ENCODE measurements at places on chromosomes 4 and X.

GRCh38 chr4:182752158-182752910, 164.9 kb downstream of the DCTD start:
- DNase-seq, result no peak

- DNase-seq, result peak; percentile 99
These were observed at the start of gene GRPEL1 for GRCh38 chr4:7067452-7068278. GRPEL1 (minus strand) TSS chr4:7068064; CDS start chr4:7068032, 32 bp downstream.

- no peak for DNase-seq
These were observed 19.5 kb downstream of the NAT8L start for GRCh38 chr4:2078584-2078983.

DNA sequence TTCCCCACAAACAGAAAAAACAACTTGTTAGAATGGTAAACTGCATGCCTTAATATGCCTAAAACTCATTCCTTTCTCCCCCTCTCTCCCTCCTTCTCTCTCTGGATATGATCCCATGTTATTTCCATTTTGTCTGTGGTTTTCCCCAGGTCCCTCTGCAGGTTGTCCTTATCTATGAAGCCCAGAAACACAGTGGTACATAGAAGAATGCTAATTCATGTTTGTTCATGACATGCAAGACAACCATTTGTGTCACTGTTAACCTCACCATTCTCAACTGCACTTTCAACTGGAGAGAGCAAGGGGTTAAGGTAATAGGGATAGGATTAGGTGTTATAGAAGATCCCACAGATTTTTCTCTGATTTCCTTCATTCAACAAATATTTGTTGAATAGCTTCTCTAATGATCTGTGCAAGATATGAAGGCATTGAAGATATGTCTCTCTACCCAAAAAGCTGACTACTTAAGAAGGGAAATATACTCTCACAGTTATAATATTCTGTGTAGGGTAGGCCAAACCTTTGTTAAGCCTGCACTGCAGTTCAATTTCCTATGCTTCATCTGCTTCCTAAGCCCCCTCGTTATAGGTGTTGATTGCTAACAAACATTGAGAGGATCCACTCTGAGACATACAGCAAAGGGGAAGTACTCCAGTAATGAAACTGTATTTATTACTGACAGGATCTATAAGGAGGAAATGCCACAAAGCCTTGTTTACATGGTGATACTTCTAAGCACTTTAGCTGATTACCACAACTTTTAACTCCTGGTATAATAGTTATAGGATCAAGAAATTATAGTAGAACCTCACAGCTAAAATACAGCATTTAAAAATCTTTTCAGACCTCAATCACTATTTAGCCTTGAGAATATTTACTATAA, 96.1 kb downstream of the FRYL start:
- DNase-seq, result no peak

DNA sequence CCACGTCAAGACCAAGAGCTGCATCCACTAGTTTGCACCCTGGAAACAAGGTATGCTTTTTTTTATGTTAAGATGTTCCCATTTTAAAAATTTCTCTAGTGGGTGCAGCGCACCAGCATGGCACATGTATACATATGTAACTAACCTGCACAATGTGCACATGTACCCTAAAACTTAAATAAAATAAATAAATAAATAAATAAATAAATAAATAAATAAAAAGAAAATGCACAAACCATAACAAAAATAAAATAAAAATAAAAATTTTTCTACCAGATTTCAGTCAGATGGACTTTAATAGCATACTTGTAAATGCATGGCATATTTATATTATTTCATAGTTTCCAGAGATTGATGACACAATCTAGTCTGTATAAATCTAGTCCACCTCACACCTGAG, 1.9 kb upstream of the PRR27 start:
- DNase-seq, result no peak

GRCh38 chr4:186778134-186778533, 54.5 kb upstream of the FAT1 start:
- no peak for DNase-seq

DNA sequence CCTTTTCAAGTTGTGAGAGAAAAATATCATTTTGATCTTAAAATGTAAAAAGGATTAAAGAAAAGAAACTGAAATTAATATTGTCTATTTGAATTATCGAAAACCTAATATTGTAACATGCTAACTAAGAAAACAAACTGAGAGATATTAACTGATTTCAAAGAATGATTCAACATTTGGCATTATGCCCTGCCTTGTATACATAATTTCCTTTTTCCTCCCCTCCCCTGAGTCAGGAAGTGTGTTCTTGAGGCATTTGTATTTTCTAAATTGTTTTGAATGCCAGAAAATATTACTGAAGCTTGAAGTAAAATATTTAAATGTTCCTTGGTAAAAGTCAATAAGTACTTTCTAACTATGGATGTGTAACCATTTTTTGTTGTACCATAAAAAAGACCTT, 49.4 kb downstream of the RPS6KA3 start:
- DNase-seq, result peak; percentile 72

DNA sequence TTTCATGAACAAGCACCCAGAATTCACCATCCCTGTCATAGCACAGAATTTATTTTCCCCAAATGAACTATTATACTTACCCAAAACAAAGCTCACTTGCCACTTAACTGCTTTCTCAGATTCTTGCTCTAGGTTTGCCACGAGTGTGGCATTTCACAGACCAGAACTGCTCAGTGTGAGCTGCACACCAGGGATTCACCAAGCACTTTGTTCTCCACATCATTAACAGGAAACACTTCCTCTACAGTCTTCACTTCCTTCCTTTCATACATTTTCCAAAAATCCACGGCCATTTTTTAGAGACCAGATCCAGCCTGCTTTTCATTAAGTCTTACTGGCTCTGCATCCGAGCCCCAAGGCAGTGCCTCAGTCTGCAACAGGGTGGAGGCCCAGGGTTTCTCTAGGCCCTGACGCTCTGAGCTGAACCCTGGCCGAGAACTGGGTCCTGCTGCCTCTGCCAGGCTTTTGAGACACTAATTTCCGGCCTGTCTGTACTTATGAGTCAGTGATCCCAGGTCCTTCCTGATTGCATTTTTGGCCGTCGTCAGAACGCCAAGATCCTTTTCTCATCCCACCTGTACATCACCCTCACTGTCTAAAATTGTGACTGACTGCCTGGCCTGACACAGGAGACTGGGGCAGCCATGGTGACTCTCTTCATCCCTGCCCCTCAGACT, 67.6 kb upstream of the MTNR1A start:
- DNase-seq, result no peak

GRCh38 chr4:38131371-38132091, 171.3 kb downstream of the PTTG2 start:
- DNase-seq, result peak; percentile 39

DNA sequence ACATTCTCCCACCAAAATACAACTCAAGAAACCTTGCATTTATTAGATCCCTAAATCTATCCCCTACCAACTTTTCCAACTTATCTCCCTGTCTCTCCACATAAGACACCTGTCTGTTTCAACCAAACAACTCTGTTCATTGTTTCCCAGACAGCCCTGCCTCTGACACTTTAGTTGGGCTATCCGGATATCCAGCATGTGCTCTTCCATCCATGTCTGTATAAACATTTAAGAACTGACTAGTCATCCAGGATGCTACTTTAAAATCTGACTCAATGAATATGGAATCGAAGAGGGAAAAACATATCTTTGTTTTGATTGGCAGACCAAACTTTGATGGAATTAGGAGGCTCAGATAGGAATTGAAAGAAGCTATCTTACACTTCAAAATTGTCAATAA, 143.2 kb upstream of the DCAF8L1 start:
- DNase-seq, result no peak

DNA sequence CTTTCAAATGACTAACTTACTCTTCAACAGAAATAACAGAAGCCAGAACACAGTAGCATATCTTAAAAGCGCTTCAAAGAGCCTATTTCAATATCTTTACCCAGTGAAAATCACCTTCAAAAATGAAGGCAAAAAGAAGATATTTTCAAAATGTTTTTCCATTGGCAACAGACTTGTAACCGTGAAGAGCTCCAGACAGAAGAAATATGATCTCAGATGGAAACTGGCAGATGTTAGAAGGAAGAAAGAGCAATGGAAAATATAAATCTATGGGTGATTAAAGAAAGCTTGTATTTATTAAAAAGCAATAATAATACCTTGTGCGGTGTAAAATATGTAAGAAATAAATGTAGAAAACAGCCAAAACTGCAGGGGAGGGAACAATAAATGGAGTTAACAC, 35.7 kb downstream of the PRKG2 start:
- no peak for DNase-seq

- DNase-seq, result peak; percentile 87
These were observed 8.1 kb upstream of the SMS start for GRCh38 chrX:21932292-21933002.

DNA sequence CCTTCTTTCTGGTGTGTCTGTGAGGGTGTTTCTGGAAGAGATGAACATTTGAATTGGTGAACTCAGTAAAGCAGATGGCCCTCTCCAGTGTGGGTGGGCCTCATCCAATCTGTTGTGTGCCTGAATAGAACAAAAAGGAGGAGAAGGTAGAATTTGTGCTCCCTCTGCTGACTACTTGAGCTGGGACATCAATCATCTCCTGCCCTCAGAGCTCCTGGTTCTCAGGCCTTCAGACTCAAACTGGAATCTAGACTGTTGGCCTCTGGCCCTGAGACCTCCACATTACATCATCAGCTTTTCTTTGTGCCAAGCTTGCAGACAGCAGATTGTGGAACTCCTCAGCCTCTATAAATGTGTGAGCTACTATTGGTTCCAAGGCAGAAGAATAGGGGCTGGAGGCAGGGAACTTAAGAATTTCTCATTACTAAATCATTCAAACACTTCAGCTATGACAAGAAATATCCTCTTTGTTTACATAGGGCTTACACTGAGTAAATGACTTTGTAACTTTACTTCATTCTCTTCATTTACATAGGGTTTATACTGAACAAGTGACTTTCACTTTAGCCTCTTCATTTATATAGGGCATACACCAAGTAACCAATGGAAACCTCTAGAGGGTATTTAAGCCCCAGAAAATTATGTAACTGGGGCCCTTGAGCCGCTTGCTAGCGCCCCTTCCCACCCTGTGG, 86.9 kb upstream of the NWD2 start:
- DNase-seq, result no peak

- no peak for DNase-seq
These were observed 49.0 kb downstream of the DHX15 start for GRCh38 chr4:24535399-24535798.

DNA sequence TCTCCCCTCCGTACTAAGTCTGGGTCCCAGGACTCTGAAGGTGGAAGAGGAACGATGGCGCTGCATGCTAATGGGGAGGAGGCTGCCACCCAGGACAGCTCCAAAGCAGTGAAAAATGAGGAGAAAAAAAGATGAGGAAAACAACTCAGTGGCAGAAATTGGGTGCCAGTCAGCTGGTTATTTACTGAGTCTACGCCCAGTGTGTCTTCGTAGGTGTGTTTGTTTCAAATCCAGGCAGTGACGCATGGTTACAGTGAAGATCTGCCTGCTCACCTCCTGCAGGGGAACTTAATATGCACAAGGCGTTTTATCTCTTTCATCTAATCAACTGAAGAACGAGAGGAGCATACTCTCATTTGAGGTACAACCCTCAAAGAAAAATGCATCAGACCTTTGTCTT, 70.9 kb upstream of the FBXW7 start:
- no peak for DNase-seq

DNA sequence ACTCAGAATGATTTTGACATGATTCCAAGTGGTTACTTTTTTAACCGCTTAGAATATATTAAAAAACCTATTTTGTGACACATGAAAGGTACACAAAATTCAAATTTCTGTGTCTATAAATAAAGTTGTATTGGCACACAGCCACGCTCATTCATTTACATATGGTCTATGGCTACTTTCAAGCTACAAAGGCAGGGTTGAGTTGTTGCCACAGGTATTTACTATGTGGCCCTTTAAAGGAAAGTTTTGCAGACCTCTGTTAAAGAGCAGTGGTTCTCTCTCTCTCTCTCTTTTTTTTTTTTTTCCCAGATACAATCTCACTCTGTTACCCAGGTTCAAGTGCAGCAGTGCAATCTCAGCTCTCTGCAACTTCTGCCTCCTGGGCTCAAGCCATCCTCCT, 23.0 kb downstream of the GPM6B start:
- no peak for DNase-seq

- DNase-seq, result no peak
These were observed 59.3 kb downstream of the PSAPL1 start for GRCh38 chr4:7375427-7375826.

- no peak for DNase-seq
These were observed 242.3 kb upstream of the GRIA3 start for GRCh38 chrX:122941806-122942205.

- no peak for DNase-seq
These were observed 77.4 kb downstream of the MGST2 start for GRCh38 chr4:139743027-139743426.

DNA sequence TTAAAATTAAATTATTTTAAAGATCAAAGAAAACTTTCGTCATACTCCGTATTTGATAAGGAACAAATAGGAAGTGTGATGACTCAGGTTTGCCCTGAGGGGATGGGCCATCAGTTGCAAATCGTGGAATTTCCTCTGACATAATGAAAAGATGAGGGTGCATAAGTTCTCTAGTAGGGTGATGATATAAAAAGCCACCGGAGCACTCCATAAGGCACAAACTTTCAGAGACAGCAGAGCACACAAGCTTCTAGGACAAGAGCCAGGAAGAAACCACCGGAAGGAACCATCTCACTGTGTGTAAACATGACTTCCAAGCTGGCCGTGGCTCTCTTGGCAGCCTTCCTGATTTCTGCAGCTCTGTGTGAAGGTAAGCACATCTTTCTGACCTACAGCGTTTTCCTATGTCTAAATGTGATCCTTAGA, at the start of gene CXCL8:
CXCL8 (plus strand) TSS at position 217 of the 426 bp plus-strand sequence; CDS start at position 307, 90 bp downstream.
- DNase-seq, result no peak

GRCh38 chr4:104749062-104749461, 254.4 kb upstream of the CXXC4 start:
- DNase-seq, result no peak

GRCh38 chrX:41616935-41617334, 71.8 kb upstream of the GPR34 start:
- DNase-seq, result peak; percentile 41

- DNase-seq, result no peak
These were observed 10.8 kb downstream of the PDLIM5 start for GRCh38 chr4:94462572-94462971.

DNA sequence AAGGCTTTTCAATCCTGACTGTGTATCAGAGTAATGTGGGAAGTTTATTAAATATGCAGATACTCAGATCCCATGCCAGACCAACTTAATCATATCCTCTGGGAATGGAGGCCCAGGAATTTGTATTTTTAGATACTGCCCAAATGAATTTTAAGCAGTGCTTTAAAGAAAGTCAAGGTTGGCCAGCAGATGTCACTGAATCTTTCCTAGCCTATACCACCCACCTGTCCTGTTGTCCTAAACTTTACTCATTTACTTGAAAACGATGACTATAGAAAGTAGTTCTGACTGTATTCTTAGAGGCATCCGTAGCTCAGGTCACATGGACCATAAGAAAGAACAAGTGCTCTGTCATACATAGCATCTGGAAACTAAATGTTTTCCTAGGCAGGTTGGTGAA, 79.9 kb downstream of the AMOT start:
- peak; percentile 0 for DNase-seq

- DNase-seq, result peak; percentile 50
These were observed 91.4 kb downstream of the BCOR start for GRCh38 chrX:40006106-40007017.
